ENCODE measurements at places on chromosomes 4 and X. TPM values are rescaled to one million over a fixed set of nuclear protein-coding genes. Genes with fewer than 3 reads are reported as not detected.

USP17L12 gene
- not detected for total RNA-seq

GAGE12E gene
- not detected for total RNA-seq

CLDN34 gene
- total RNA-seq: not detected

CENPVL3 gene
- total RNA-seq: 1.3 TPM

RAB9B gene
- total RNA-seq: 42.9 TPM

SPOCK3 gene
- 10.3 TPM for total RNA-seq

CCDC120 gene
- total RNA-seq: 5.3 TPM

TFE3 gene
- 12.2 TPM for total RNA-seq

PABPC1L2B gene
- total RNA-seq: not detected

PDS5A gene
- total RNA-seq: 127 TPM

UGT2B11 gene
- not detected for total RNA-seq

DCAF4L1 gene
- total RNA-seq: 0.31 TPM

YY2 gene
- total RNA-seq: 4.4 TPM

INPP4B gene
- total RNA-seq: 5.9 TPM

ANK2 gene
- total RNA-seq: 1,069 TPM

NAA15 gene
- total RNA-seq: 59.5 TPM

MXRA5 gene
- total RNA-seq: 1.6 TPM

IL21 gene
- total RNA-seq: not detected

PABPC4L gene
- total RNA-seq: 0.94 TPM

RAB41 gene
- total RNA-seq: not detected

PCDH7 gene
- 126 TPM for total RNA-seq

UGT2B10 gene
- not detected for total RNA-seq

PLAC8 gene
- total RNA-seq: not detected

FRMPD4 gene
- total RNA-seq: 34.1 TPM

MORC4 gene
- total RNA-seq: 11.6 TPM
